ENCODE measurements at places on chromosomes 16 and 17. TPM values are rescaled to one million over a fixed set of nuclear protein-coding genes. Genes with fewer than 3 reads are reported as not detected.

Gene NOMO2
- 72.9 TPM for total RNA-seq

Gene HSD17B1
- 0.26 TPM for total RNA-seq

GRCh38 chr17:50861822-50862528 is 4.2 kb downstream of the TOB1 start:
- DNase-seq: no peak

Gene C16orf74
- 0.50 TPM for total RNA-seq

GRCh38 chr17:14061666-14062560 is 7.4 kb upstream of the COX10 start:
- no peak for DNase-seq

Gene PLCD3
- total RNA-seq: 2.4 TPM

GRCh38 chr17:20098314-20098713 is 89.2 kb downstream of the SPECC1 start:
- DNase-seq: no peak

All from activated naive CD4-positive, alpha-beta T cell treated with anti-CD3 and anti-CD28 coated beads for 36 hours (primary cell).